WTC11 (cell line): ENCODE measurements at places on chromosomes 12 and 14. TPM values are rescaled to one million over a fixed set of nuclear protein-coding genes. Genes with fewer than 3 reads are reported as not detected.

GRCh38 chr12:121889274-121889624, 659 bp downstream of the PSMD9 start:
- H3K27ac ChIP-seq, result peak overlapping the region; percentile 99
- peaks cover 26% of the 10 kb centered on the region for H3K27me3 ChIP-seq
- H3K4me1 ChIP-seq, result peaks cover 24% of the 10 kb centered on the region
- DNase-seq, result no peak

- H3K27ac ChIP-seq, result no peak overlapping the region
- no peak overlapping the region for H3K4me3 ChIP-seq
- H3K36me3 ChIP-seq, result no peaks in the 10 kb centered on the region
These were observed 9.8 kb downstream of the FAM222A start for GRCh38 chr12:109723311-109723881.

DNA sequence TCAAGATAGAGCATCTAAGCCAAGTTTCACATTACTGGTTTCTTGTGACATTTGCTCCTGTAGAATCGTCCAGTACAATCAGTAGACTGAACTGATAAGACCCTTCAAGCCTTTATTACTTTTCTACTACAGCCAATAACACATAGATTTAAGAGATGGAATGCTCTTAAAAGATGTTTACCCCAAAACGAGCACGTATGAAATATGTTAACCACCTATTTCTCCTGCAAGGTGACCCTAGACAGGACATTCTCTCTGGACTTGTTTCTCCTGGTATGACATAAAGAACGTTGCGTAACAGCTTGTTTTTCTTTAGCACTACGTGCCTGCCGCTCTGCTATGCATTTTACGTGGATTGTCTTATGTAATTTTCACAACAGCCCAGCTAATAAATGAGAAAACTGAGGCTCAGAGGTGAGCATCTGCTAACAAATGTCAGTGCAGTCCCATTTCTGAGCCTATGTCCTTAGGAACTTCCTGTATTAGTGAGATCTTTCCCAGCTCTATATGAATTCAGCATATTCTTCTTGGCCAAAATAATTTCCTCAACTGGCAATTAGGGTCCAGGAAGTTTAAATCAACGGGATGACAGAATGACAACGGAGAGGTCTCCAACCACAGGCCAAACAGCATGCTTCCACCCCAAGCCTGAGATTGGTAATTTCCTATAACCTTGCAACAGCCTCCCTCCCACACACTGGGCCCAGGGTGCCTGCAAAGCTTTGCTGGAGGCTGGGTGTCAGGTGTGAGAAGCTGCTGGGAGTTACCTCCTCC, 3.7 kb downstream of the NFKBIA start:
- no peaks in the 10 kb centered on the region for H3K27me3 ChIP-seq
- peaks cover 48% of the 10 kb centered on the region for H3K4me1 ChIP-seq
- DNase-seq, result no peak
- H3K27ac ChIP-seq, result peak overlapping the region; percentile 65
- no peak overlapping the region; the same call in 1 of the 2 replicates for H3K4me3 ChIP-seq

- H3K27me3 ChIP-seq, result no peaks in the 10 kb centered on the region; the same call in 1 of the 2 replicates
- no peak overlapping the region for H3K4me3 ChIP-seq
- H3K4me1 ChIP-seq, result peaks cover 34% of the 10 kb centered on the region
These were observed 78.0 kb upstream of the SSTR1 start for GRCh38 chr14:38129705-38130104.

The ARHGEF40 gene
- total RNA-seq, result 58.6 to 74.2 TPM (median 58.8 TPM) in 3 replicates

The CLEC9A gene
- total RNA-seq, result not detected in 3 replicates

The APOF gene
- total RNA-seq, result 0.11 TPM in 1 of 3 replicates, not detected in the others
